ENCODE measurements at places on chromosomes 13 and 19. TPM values are rescaled to one million over a fixed set of nuclear protein-coding genes. Genes with fewer than 3 reads are reported as not detected.

GRCh38 chr13:108496362-108497210 lies 132.8 kb upstream of the MYO16 start:
- H3K4me1 ChIP-seq: peaks cover 16% of the 10 kb centered on the region
- DNase-seq: no peak
- peaks cover 5% of the 10 kb centered on the region for H3K36me3 ChIP-seq

DNA sequence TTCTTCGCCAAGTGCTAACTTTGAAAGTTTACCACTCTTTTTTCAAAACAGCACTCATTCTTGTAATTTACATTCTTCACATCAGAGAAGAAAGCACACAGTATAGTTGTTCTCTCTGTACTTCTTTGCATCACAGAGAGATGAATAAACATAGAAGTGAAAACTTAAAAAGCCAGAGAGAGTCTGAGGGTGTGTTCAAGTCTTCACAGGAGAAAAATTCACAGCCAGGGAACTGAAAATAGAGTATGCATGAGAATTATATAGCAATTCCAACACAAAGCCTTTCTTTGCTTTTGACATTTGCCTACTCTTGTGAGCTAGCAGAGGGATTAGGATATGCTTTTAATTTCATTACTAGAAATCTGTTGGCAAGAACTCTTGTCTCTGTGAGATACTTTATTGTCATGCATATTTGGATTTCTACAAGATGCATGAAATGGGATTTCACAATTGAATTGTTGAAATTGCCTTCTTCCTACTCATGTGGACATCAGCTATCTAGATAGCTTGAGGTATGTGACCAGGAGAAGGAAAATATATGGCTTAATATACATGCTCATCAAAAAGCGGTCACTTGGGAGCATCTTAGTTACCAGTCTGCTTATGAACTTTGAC lies 166.1 kb downstream of the SLC7A1 start:
- H3K27me3 ChIP-seq: peaks cover 63% of the 10 kb centered on the region
- no peak for DNase-seq
- peaks cover 5% of the 10 kb centered on the region for H3K4me1 ChIP-seq
- no peaks in the 10 kb centered on the region for H3K36me3 ChIP-seq
- H3K4me3 ChIP-seq: no peak overlapping the region

DNA sequence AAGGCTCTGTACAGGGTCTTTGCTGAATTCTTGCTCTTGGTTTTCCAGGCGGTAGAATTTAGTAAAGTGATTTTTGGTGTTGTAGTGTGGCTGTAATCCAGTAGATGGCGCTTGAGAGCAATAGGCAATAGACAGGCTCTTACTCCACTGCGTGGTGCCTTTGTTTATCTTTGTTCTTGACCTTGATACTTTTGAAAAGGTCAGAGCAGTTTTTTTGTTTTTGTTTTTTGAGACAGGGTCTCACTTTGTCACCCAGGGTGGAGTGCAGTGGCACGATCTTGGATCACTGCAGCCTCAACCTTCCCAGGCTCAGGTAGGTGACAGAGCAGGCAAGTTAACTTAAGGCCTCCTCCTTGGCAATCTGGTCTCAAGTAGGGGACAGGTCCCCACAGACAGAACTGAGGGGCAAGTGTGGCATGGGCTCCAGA lies 12.2 kb upstream of the LILRA5 start:
- no peak overlapping the region for H3K4me3 ChIP-seq
- DNase-seq: peak; percentile 24
- peaks cover 9% of the 10 kb centered on the region for H3K4me1 ChIP-seq
- no peak overlapping the region for H3K27ac ChIP-seq
- H3K36me3 ChIP-seq: no peaks in the 10 kb centered on the region

- H3K27ac ChIP-seq: no peak overlapping the region
- peaks cover 8% of the 10 kb centered on the region for H3K27me3 ChIP-seq
- peaks cover 6% of the 10 kb centered on the region for H3K36me3 ChIP-seq
- DNase-seq: no peak
- peak overlapping the region; percentile 25 for H3K4me3 ChIP-seq
Measured at GRCh38 chr19:47518139-47518538, 3.3 kb upstream of the NAPA start.

- H3K27ac ChIP-seq: no peak within 1 kb of the TSS
- DNase-seq: no peak
- H3K4me3 ChIP-seq: no peak within 1 kb of the TSS
- peaks cover 6% of the 10 kb centered on the region for H3K36me3 ChIP-seq
- peaks cover 11% of the 10 kb centered on the region for H3K4me1 ChIP-seq
- peaks cover 67% of the 10 kb centered on the region for H3K27me3 ChIP-seq
Measured at GRCh38 chr19:54281007-54281728, at the start of gene LILRB2. Gene LILRB2, minus strand, starts transcription at chr19:54281110. Its CDS starts 614 bp downstream, at chr19:54280496.

GRCh38 chr19:5237939-5238480 lies 102.6 kb downstream of the PTPRS start:
- peaks cover 9% of the 10 kb centered on the region for H3K36me3 ChIP-seq
- DNase-seq: no peak
- no peak overlapping the region for H3K4me3 ChIP-seq
- H3K4me1 ChIP-seq: no peaks in the 10 kb centered on the region
- no peak overlapping the region for H3K27ac ChIP-seq
- no peaks in the 10 kb centered on the region for H3K27me3 ChIP-seq

- DNase-seq: no peak
- no peaks in the 10 kb centered on the region for H3K27me3 ChIP-seq
- no peaks in the 10 kb centered on the region for H3K36me3 ChIP-seq
- no peak overlapping the region for H3K27ac ChIP-seq
Measured at GRCh38 chr13:51538591-51539179, 45.6 kb upstream of the WDFY2 start.

- peaks cover 2% of the 10 kb centered on the region for H3K36me3 ChIP-seq
- no peaks in the 10 kb centered on the region for H3K27me3 ChIP-seq
- H3K4me3 ChIP-seq: peak overlapping the region; percentile 33
- peaks cover 8% of the 10 kb centered on the region for H3K4me1 ChIP-seq
- DNase-seq: peak; percentile 76
Measured at GRCh38 chr19:18450931-18451836, 13.3 kb upstream of the ISYNA1 start.

- no peak for DNase-seq
- no peak overlapping the region for H3K4me3 ChIP-seq
- H3K27me3 ChIP-seq: peaks cover 35% of the 10 kb centered on the region
Measured at GRCh38 chr19:7677669-7678311, 900 bp downstream of the MCEMP1 start.

DNA sequence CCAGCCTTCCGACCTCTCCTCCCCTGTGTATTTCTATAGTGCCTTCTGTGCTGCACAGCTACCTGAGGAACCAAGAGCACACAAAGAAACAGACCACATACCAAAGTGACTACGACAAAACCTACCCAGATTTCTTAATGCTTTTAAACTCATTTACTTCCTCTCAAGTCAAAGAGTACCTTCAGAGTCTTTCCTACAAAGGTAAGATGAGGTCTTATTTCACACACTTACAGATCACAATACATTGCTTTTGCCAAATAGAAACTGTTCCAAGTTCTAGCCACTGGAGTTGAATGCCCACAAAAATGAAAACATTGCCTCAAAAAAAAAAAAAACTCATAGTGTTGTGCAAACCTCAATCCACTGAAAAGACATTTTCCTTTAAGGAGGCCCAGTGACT lies 36.4 kb downstream of the TEX26 start:
- no peak overlapping the region for H3K4me3 ChIP-seq
- no peaks in the 10 kb centered on the region for H3K4me1 ChIP-seq
- no peak overlapping the region for H3K27ac ChIP-seq

GRCh38 chr19:35328851-35329285 lies at the start of gene CD22:
Gene CD22, plus strand, starts transcription at chr19:35329187. Its CDS starts 2,854 bp downstream, at chr19:35332041.
- peaks cover 16% of the 10 kb centered on the region for H3K4me1 ChIP-seq
- H3K27me3 ChIP-seq: peaks cover 17% of the 10 kb centered on the region
- H3K36me3 ChIP-seq: peaks cover 2% of the 10 kb centered on the region
- no peak for DNase-seq

- H3K4me3 ChIP-seq: no peak overlapping the region
- H3K27me3 ChIP-seq: no peaks in the 10 kb centered on the region
- no peak for DNase-seq
- no peak overlapping the region for H3K27ac ChIP-seq
- H3K4me1 ChIP-seq: no peaks in the 10 kb centered on the region
Measured at GRCh38 chr13:100364591-100364990, 224.0 kb downstream of the GGACT start.

GRCh38 chr19:16922949-16923348 lies 34.1 kb downstream of the F2RL3 start:
- no peaks in the 10 kb centered on the region for H3K4me1 ChIP-seq
- H3K36me3 ChIP-seq: peaks cover 3% of the 10 kb centered on the region
- peaks cover 7% of the 10 kb centered on the region for H3K27me3 ChIP-seq
- DNase-seq: no peak
- no peak overlapping the region for H3K4me3 ChIP-seq

DNA sequence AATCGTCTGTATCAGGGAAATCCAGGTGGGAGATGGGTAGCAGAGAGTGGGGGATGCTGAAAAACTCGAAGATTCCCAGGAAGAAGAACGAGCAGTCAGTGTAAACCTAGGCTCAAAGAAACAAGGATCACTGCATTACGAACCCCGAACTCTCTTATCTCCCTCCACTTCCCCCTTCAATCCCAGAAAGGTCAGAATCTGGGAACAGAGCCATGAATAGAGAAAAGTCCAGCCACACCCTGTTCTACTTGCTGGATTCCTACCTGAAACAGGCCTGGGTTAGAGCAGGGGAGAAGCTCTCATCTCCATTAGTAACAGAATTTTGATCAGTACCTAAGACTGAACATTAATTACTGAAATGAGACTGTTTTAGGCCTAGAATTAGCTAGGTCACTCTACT lies 24.4 kb downstream of the EPSTI1 start:
- H3K27me3 ChIP-seq: no peaks in the 10 kb centered on the region
- no peak overlapping the region for H3K27ac ChIP-seq
- H3K4me1 ChIP-seq: peaks cover 16% of the 10 kb centered on the region
- H3K36me3 ChIP-seq: peaks cover 13% of the 10 kb centered on the region
- H3K4me3 ChIP-seq: no peak overlapping the region

GRCh38 chr13:93577105-93577504 lies 350.5 kb downstream of the GPC6 start:
- no peak for DNase-seq
- no peak overlapping the region for H3K27ac ChIP-seq
- no peaks in the 10 kb centered on the region for H3K36me3 ChIP-seq

DNA sequence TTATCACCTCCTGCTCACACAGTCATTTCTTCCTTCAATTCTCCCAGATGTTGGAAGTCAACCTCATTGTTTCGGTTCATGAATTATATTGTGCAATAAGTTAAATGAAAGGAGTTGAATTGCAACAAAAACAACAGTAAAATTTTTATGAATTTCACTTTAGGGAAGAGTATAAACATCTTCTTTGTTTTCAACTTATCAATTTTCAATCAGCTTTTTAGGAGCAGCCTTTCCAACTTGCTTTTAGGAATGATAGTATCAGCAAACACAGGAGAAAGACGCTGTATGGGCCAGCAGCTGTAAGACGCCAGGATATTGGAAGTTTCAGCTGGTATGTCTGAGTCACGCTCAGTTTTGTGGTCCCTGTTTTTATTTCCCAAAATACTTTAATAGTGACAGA lies 132.5 kb upstream of the ARGLU1 start:
- H3K36me3 ChIP-seq: no peaks in the 10 kb centered on the region
- no peak overlapping the region for H3K27ac ChIP-seq
- H3K4me3 ChIP-seq: no peak overlapping the region

DNA sequence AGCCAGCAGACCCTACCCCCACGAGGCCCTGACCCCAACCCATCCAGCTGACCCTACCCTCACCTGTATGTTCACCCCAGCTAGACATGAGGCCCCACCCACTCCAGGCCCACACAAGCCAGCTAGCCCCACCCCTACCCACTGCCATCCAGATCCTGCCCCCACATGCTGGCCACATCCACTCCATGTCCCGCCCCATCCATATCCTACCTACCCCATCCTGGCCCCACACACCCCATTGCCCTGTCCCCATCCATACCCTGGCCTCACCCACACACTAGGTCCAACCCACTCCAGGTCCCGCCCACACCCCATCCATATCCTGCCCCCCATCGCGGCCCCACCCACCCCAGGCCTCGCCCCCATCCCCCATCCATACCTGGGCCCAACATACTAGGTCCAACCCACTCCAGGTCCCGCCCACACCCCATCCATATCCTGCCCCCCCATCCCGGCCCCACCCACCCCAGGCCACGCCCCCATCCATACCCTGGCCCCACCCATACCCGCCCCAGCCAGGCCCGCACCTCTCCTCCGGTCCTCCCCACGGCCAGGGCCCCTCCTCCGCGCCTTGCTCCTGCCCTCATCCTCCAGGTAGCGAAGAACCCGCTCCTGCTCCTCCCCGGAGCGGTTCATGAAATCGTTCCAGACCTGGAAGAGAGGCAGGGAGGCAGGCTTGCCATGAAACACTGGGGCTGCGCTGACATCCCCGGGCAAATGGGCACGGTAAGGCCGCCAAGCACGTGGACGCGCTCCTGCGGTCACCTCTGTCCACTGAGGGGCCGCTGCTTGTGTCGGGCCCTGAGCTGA lies 7.2 kb downstream of the RNU6-9 start:
- no peaks in the 10 kb centered on the region for H3K36me3 ChIP-seq
- H3K4me1 ChIP-seq: peaks cover 11% of the 10 kb centered on the region
- H3K27ac ChIP-seq: peak overlapping the region; percentile 63
- H3K4me3 ChIP-seq: no peak overlapping the region
- no peak for DNase-seq

GRCh38 chr13:27792393-27793218 lies at the start of gene GSX1:
Gene GSX1, plus strand, starts transcription at chr13:27792483. Its CDS starts 208 bp downstream, at chr13:27792691.
- no peak within 1 kb of the TSS for H3K27ac ChIP-seq
- peak within 1 kb of the TSS; percentile 92 for H3K4me3 ChIP-seq
- peaks cover 19% of the 10 kb centered on the region for H3K36me3 ChIP-seq
- peak; percentile 10 for DNase-seq
- H3K27me3 ChIP-seq: peaks cover 82% of the 10 kb centered on the region
- H3K4me1 ChIP-seq: peaks cover 43% of the 10 kb centered on the region

GRCh38 chr19:41998246-41999020 lies 4.4 kb upstream of the ATP1A3 start:
- no peak overlapping the region for H3K4me3 ChIP-seq
- peak; percentile 31 for DNase-seq
- peaks cover 21% of the 10 kb centered on the region for H3K36me3 ChIP-seq

- DNase-seq: no peak
- no peak overlapping the region for H3K4me3 ChIP-seq
- no peaks in the 10 kb centered on the region for H3K36me3 ChIP-seq
- no peaks in the 10 kb centered on the region for H3K4me1 ChIP-seq
- H3K27ac ChIP-seq: no peak overlapping the region
- H3K27me3 ChIP-seq: peaks cover 36% of the 10 kb centered on the region
Measured at GRCh38 chr19:33962161-33962560, 165.5 kb downstream of the KCTD15 start.

GRCh38 chr13:54643863-54644262 lies 1615.2 kb downstream of the OLFM4 start:
- no peaks in the 10 kb centered on the region for H3K27me3 ChIP-seq
- no peak for DNase-seq
- H3K4me1 ChIP-seq: no peaks in the 10 kb centered on the region
- H3K27ac ChIP-seq: no peak overlapping the region
- H3K36me3 ChIP-seq: no peaks in the 10 kb centered on the region

Gene PRR36
- 0.37 TPM for total RNA-seq

Gene ZNF135
- total RNA-seq: 0.57 TPM

Gene ZNF415
- total RNA-seq: not detected

Gene ZNF541
- total RNA-seq: 0.99 TPM

Gene IRS2
- total RNA-seq: 101 TPM

Gene C19orf38
- total RNA-seq: 2.2 TPM

Gene ARID3A
- total RNA-seq: 8.1 TPM

Gene NKPD1
- total RNA-seq: 0.57 TPM

Gene GPR42
- not detected for total RNA-seq

Gene ZNF562
- 13.8 TPM for total RNA-seq

Gene COMP
- not detected for total RNA-seq

Gene HPN
- total RNA-seq: 0.89 TPM

Gene FCAR
- total RNA-seq: 0.70 TPM

Gene COX7A1
- not detected for total RNA-seq

Gene KLK14
- 0.39 TPM for total RNA-seq

Gene SYT5
- total RNA-seq: 3.8 TPM

Gene ZNF829
- total RNA-seq: 3.9 TPM

Gene MISP3
- total RNA-seq: 1.3 TPM
